ENCODE measurements at places on chromosomes 12 and 14.

GRCh38 chr12:128586451-128587029 is 237.2 kb downstream of the SLC15A4 start:
- DNase-seq = no peak

GRCh38 chr12:15527201-15528080 is 205.1 kb downstream of the PTPRO start:
- DNase-seq = no peak

- DNase-seq = no peak
These were observed 35.7 kb upstream of the PRMT8 start for GRCh38 chr12:3455312-3455711.

DNA sequence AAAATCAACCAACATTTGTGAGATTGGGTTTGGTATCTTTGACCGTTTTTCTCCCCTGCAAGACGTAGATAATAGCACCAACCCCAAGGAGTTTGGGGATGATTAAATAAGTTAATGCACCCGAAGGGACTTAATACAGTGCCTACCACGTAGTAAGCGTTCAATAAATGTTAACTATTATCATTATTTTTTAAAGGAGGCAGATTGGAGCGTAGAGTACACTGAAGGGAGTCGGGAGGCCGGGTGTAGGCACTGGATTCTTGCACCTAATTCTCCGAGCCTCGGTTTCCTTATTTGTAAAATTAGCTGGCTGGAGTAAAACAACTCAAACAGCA is 367 bp upstream of the FRS2 start:
- no peak for DNase-seq

- no peak for DNase-seq
These were observed 7.9 kb downstream of the NRIP2 start for GRCh38 chr12:2826721-2827515.

- no peak for DNase-seq
These were observed 22.3 kb upstream of the GNS start for GRCh38 chr12:64781280-64782190.

DNA sequence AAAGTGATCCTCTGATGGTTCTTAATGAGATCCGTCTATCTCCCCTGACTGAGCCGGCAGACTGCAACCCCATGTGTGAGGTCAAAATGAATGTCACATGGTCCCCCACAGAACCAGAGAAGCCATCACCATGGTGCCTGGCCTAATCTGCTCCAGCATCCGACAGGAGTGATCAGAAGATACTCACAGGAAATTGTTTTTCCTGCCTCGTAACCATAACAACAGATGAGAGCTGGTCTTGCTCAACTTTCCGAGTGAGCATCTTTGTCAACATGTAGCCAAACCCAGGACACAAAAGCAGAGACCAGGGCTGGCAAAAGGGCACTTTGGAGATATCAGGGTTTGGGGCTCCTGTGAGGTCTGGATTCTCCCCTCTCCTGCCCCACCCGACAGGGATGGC is 72.1 kb upstream of the C14orf180 start:
- DNase-seq = no peak

GRCh38 chr14:35222872-35223466 is 69.2 kb upstream of the PSMA6 start:
- DNase-seq = no peak

- DNase-seq = no peak
These were observed 15.5 kb downstream of the SLC15A5 start for GRCh38 chr12:16261944-16262475.

DNA sequence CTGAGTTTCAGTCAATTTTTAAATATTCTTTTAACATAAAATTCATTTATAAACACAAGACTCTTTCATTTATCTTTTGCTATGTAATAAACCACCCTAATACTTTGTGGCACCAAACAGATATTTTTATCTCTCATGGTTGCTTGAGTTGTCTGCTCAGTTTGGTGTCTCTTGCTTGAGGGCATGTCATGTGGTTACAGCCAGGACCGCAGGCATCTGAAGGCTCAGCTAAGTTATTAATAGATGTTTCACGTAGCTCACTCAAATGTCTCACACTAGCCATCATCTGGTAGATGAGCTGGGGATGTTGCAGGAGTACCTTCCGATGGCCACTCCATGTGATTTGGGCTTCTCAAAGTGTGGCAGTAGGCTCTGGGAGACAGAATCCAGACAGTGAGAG is 597.8 kb downstream of the ETNK1 start:
- no peak for DNase-seq

GRCh38 chr12:122989874-122990419 is 9.5 kb downstream of the ARL6IP4 start:
- DNase-seq = no peak

- DNase-seq = no peak
These were observed 7.7 kb upstream of the PPP1R13B start for GRCh38 chr14:103854822-103855733.

GRCh38 chr14:95699412-95699811 is 13.2 kb downstream of the TCL1B start:
- DNase-seq = no peak

DNA sequence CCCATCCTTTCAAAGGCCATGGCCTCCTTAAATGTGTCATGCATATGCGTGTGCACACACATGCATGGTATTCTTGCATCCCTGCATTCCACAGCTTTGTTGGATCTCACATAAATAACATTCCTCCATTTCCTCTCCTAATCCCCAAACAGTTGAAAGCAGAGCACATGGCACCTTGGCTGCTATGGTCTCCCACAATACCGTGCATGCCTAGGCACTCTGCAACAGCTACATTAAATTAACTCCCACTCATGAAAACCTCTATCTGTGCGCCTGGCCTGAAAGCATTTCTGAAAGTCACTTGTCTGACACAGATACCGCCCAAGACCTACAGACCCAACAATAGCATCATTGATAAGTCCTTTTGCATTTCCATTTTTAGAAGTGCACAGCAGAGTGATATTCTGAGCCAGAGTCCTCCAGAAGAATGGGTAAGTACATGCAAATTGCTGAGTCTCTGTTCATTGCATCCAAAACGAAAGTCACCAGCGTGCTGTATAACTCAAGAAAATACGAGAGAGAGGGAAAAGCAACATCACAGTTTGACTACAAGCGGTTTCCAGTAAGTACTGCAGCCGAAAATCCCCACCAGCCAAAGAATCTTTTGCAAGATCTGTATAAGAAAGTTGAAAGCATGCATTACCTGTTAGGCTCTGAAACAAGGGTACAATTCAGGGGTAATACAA is 436 bp downstream of the ASB2 start:
- DNase-seq = no peak

GRCh38 chr12:94171595-94171930 is 23.2 kb downstream of the PLXNC1 start:
- no peak for DNase-seq

DNA sequence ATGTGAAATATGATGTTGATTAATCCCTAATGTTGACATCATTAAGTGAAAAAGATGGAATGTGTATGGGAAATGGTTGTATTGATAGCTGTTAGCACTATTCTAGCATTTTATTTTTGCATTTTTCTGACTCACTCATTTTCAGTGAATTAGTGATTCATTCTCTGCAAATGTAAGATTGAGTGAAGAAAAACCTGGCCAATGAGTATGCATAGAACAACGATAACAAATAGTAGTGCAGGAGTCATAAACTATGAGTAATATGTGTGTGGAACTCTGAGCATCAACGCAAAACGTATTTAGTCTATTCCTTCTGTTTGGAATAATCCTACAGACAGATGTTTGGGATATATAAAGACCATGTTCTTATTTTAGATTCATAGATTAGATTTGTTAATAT is 76.3 kb upstream of the RTL1 start:
- DNase-seq = no peak

DNA sequence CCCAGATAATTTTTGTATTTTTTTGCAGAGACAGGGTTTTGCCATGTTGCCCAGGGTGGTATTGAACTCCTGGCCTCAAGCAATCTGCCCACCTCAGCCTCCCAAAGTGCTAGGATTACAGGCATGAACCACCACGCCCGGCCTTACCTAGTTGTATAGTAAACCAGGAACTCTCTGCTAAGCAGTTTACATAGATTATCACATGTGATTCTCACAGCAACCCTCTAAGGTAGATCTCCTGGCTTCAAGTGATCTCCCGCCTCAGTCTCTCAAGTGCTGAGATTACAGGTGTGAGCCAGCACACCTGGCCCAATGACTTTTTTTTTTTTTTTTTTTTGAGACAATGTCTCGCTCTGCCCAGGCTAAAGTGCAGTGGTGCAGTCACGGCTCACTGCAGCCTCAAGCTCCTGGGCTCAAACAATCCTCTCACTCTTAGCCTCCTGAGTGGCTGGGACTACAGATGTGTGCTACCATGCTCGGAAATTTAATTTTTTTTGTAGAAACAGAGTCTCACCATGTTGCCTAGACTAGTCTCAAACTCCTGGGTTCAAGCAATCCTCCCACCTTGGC is 26.0 kb upstream of the ATP2A2 start:
- no peak for DNase-seq

DNA sequence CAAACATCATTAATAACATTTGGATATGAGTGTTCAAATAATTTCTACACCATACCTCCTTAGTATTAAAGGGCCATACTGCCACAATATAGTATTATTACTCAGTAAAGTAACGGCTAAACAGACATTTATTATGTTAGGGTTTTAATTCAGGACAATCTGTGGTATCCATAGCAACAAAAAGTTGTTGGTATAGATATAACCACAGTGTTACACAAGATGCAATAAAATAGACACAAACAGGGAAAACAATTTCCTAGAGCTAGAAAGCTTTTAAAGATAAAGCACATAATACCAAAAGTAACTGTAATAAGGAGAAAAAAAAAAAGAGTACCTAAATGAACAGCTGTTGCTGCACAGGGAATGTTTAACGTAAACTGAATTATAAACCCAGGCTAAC is 16.1 kb downstream of the CNIH1 start:
- no peak for DNase-seq

GRCh38 chr12:92021666-92022035 is 124.0 kb downstream of the BTG1 start:
- no peak for DNase-seq

GRCh38 chr12:93135286-93136239 is 206.5 kb upstream of the EEA1 start:
- no peak for DNase-seq

- DNase-seq = no peak
These were observed 33.4 kb downstream of the PNMA1 start for GRCh38 chr14:73680821-73681220.

GRCh38 chr14:101069666-101070362 is 166.3 kb upstream of the RTL1 start:
- no peak for DNase-seq
